Liver (tissue), 10 donors: ENCODE measurements at places on chromosomes 7 and 10. TPM values are rescaled to one million over a fixed set of nuclear protein-coding genes. Genes with fewer than 3 reads are reported as not detected.

GRCh38 chr7:45237788-45238461 lies 80.3 kb downstream of the RAMP3 start:
- DNase-seq = no peak

- DNase-seq = no peak
These were observed 186.3 kb downstream of the CAMK1D start for GRCh38 chr10:12535656-12536055.

- DNase-seq = no peak
These were observed 584.9 kb downstream of the TNS3 start for GRCh38 chr7:46996972-46997371.

DNA sequence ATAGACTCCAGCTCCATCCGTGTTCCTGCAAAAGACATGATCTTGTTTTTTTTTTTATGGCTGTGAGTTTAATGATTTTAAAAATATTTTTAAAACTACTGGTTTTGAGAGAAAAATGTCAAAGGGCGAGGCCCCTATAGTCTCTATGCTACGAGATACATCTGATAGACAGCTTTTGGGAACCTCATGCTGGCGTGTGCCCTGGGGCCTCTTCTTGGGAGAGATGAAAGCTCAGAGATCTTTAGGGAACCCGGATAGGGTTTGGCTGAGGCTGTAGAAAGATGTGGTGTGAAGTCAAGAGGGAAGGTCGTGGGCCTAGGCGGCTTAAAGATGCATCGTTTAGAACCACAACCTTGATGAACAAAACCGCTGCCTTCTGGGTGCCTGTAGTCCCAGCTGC lies 70.2 kb downstream of the PDIA4 start:
- DNase-seq = no peak

DNA sequence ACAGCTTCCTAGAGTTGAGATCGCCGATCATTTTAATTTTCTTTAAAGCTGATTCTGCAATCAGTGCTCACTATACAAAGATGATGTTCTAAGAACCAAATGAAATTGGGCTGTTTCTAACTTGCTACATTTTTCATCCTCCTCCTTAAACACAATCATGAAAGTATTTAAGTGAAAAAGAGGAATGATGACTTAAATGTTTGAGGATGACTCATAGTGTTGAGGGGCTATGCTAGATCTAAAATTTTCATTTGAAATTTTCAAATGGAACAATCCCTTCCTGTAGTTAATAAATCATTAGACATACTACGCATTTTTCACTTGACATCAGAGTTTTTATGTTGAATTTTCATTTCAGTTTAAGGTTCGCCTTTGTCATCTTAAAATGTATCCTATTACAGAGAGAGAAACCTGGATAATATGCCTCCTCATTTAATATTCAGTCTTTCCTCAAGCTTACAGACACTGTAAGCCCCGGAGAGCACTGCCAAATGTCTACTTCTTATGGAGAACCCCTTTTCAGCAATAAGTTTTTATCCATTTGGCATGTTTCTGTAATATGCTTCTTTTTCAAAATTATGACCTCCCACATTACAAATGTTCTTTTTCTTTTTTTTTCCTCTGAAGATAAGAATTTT lies 499.6 kb downstream of the MAGI2 start:
- DNase-seq = no peak

DNA sequence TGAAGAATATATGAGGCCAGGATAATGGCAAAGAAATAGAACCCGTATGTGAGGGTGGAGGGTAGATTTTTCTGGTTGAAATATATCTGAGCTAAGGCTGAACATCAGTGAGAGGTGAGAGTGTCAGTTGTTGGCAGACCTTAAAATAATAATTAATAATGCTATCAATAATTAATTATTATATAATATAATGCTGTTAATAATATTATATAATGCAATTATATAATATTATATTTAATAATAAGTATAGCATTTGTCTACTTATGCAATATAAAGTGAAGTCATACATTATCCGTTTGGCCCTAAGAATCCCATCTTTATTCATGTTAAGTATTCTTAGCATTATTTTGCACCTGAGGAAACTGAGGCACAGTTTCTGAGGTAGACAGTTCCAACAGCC lies 269.9 kb upstream of the FZD8 start:
- no peak for DNase-seq

- no peak for DNase-seq
These were observed 33.4 kb upstream of the WASL start for GRCh38 chr7:123782071-123782798.

DNA sequence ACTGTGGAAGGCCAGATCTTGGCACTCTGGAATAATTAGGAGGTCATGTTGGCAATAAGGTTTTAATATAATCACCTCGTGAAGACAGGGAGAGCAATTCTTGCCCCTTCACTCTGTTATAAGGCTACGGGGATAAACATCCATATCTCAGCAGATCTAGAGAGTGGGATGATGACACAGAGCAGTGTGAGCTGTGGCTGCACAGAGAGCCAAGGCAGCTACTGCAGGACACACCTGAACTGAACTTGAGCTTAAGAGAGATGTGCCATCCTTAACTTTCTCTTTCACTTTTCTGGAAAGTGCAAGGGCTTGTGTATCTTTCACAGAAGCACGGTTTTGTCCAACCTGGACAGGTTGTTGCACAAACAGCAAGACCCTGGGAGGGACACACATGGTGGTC lies 174.7 kb downstream of the GATA3 start:
- DNase-seq = no peak

- DNase-seq = no peak
These were observed 25.7 kb upstream of the LOXL4 start for GRCh38 chr10:98293550-98294269.

DNA sequence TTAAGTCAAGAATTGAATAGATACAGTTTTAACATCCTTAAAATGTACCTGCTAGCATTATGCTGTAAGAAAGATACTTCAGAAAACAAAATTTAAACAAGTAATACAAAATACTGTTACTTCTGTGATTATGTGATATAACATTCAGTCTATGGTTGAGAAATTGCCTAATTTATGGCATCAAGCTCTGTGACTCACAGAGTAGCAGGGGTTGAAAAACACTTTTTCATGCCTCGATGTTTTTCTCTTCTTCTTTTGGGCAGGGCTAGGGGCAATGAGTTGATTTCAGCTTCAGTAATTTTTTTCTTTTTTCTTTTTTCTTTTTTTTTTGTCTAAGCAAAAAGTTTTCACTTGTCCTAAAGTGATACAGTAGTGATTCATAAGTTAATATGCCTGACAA lies 209.2 kb downstream of the MBL2 start:
- DNase-seq = no peak

- no peak for DNase-seq
These were observed 35.9 kb upstream of the SLF2 start for GRCh38 chr10:100876585-100877460.

GRCh38 chr10:1142596-1142995 lies 86.4 kb downstream of the WDR37 start:
- peak; percentile 31 for DNase-seq

DNA sequence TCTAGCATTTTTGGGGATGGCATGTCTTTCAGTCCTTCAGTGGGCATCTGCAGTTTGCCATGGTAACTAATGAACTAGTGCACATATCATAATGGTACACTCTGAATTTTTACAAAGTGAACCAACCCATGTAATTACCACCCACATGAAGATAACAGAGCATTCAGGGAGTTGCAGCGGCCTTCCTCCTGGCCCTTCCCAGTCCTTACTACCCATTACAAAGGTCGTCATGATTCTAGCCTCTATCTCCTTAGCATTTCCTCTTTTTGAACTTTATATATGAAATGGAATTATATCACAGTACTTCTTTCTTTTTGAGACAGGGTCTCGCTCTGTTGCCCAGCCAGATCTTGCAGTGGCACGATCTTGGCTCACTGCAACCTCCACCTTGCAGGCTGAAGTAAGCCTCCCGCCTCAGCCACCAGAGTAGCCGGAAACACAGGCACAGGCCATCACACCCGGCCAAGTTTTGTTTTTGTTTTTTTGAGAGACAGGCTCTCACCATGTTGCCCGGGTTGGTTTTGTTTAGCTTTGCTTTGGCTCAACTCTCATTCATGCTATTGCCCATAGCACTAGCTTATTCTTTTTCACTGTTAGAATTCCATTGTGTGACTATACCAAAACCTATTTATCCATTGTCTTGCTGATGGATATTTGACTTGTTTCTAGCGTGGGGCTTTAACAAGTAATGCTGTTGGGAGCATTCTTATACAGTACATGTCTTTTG lies 79.2 kb downstream of the APBB1IP start:
- no peak for DNase-seq

- DNase-seq = no peak
These were observed at the start of gene GIMAP6 for GRCh38 chr7:150631866-150632864. Gene GIMAP6 (minus strand): TSS chr7:150632385. CDS start chr7:150630142, 2,243 bp downstream.

DNA sequence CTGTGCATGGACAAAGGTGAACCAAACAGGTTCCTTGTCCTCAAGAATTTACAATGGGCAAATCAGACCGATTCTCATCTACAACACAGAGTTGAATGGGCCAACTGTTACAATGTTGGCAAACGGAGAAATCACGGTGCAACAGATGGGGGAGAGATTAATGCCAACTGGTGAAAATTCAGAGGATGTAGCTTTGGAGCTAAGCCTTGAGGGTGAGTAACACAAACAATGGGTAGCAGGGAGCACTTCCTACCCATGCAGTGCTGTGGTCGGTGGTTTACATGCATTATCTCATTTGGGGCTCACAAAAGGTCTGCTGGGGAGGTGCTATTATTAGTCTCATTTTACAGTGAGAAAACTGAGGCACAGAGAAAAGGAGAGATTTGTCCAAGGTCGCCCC lies 902 bp upstream of the NFE2L3 start:
- DNase-seq = no peak

GRCh38 chr7:104962781-104963180 lies 51.2 kb upstream of the KMT2E start:
- no peak for DNase-seq

DNA sequence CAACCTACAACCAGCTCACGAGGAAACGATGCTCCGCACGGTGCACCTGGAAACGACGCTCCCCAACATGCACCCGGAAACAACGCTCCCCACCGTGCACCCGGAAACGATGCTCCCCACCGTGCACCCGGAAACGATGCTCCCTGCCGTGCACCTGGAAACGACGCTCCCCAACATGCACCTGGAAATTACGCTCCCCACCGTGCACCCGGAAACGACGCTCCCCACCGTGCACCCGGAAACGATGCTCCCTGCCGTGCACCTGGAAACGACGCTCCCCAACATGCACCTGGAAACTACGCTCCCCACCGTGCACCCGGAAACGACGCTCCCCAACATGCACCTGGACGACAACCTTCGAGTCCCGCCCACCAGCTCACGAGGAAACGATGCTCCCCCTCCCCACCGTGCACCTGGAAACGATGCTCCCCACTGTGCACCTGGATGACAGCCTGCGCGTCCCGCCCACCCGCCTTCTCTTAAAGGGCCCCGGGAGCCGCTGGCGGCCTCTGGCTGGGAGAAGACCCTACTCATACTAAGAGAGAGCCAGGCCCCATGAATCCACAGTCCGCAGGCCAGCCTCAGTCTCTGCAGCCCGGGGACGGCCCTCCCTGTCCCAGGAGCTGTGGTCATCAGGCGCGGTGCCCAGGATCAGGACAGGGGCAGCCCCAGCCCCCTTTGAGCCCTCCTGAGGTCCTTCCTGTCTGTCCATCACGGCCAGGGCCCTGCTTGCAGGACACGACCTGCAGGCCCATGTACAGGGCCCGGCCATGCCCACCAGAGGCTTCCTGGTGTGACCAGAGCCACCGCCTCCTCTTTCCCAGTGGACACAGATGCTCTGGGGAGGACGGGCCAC lies 98.3 kb downstream of the PDGFA start:
- no peak for DNase-seq

DNA sequence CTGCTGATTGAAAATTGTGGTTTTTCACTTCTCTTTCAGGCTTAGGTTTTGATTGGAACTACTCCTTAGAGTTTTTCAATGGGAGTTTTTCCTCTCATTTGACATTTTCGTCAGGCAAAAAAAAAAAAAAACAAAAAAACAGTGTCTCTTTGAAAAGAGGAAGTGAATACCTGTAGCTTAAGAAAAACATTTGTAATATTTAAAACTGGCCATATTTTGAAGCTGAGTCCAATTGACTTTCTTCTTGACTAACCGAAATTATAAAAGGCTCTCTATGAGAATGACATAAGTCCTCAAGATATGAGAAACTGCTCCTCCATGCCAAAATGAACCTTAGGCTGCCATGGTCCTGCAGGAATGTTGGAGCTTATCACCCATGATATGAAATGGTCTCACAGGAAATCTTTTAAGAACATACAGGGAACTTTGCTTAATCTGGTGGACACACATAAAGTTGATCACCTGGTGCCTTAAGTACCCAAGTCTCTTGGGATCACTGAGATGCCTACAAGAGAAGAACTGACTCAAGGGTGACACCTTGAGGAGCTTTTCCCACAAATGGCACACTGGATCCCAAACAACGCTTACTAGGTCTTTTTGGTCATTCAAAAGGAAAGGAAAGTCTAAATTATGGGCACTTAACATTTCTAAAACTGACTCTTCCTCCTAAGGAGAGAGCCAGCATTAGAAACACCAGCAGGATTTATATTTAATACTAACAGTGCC lies 263.4 kb downstream of the CDC14C start:
- DNase-seq = no peak

GRCh38 chr7:18639711-18640110 lies 144.2 kb downstream of the HDAC9 start:
- no peak for DNase-seq

The TFEC gene
- total RNA-seq = 3.1 TPM

The PLXDC2 gene
- total RNA-seq = 5.1 TPM

The HTR7 gene
- 0.61 TPM for total RNA-seq

The SEMA3D gene
- 1.1 TPM for total RNA-seq

The EPO gene
- 1.5 TPM for total RNA-seq

The CYP3A5 gene
- total RNA-seq = 21.9 TPM

The AGR3 gene
- not detected for total RNA-seq

The GALNT11 gene
- total RNA-seq = 14.4 TPM

The GSAP gene
- total RNA-seq = 24.2 TPM

The GNAT3 gene
- total RNA-seq = not detected

The AOAH gene
- total RNA-seq = 7.2 TPM

The IFIT1B gene
- total RNA-seq = not detected

The CNPY4 gene
- 11.9 TPM for total RNA-seq

The CYP3A4 gene
- total RNA-seq = 138 TPM

The OGDH gene
- 49.6 TPM for total RNA-seq
